EL (cell line): ENCODE measurements at places on chromosomes 4 and X.

- DNase-seq = no peak
Observed at GRCh38 chr4:8205241-8205707, 6.2 kb downstream of the SH3TC1 start.

GRCh38 chr4:72255269-72255668 is 223.5 kb downstream of the NPFFR2 start:
- no peak for DNase-seq

GRCh38 chr4:55001538-55001937 is 123.9 kb downstream of the KDR start:
- no peak for DNase-seq

GRCh38 chr4:2462992-2463762 is 5.7 kb upstream of the RNF4 start:
- DNase-seq = no peak

DNA sequence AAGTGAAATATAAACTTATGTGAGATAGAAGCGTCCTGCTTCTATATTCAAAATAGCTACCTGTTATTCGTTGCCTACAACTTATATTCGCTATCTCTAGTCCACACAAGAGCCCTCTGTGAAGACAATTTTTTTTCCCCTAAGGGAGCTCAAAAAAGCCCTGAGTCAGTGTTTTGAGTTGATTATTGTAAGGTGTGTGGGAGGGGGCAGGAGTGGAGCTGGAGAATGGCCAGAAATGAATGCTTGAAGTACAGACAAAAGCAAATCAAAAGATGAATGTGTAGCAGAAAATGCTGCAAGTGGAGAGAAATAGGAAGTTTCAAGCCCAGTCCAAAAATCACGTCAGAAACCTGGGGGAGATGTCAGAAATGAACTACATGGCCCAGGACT is 655.0 kb upstream of the LCORL start:
- DNase-seq = no peak

DNA sequence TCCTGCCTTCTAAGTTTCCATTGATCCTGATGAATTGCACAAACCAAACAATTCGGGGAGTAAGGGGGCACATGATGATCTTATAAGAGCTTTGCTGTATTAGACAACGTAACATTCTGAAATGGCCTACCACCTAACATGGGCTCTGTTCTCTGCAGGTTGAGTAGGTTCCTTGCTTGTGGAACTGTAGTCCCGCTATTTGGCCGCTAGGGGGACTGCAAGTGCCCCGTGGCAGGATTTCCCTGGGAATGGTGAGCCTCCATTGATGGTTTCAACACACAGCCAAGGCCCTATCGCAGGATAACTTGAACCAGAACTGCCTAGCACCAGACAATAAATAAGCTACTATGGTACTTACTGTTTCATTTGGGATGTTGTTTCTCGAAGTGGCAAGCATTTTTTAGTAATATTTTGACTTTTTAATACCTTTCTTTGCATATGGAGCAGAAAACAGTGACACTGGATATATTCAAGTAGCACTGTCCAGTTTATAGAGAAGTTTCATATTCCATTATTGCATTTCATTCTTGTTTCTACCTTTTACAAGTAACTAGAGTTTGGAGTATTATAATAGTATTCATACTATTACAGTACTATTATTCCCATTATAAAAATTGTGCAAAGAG is 11.9 kb downstream of the AR start:
- DNase-seq = peak; percentile 48

- DNase-seq = no peak
Observed at GRCh38 chrX:117641913-117642656, 474.5 kb downstream of the KLHL13 start.

GRCh38 chr4:183435803-183436202 is 8.6 kb upstream of the CDKN2AIP start:
- DNase-seq = no peak

GRCh38 chr4:81436941-81437574 is 34.6 kb downstream of the RASGEF1B start:
- DNase-seq = no peak

DNA sequence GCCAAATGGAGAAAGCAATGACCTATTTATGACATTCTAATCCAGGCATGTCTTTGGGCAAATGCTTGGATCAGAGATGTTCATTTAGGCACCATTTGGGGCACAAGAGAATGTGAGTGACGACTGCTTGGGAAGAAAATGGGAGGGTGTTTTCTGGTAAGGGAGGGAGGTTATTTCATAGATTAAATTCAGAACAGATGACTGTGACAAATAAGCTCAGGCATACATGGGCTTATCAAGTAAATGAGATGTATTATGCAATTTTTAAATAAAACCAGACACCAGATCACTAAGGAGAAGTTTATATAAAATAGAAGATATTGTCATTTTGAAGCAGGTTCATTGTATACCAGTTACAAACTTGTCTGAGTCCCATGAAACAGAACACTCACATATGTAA is 71.4 kb upstream of the UGT8 start:
- DNase-seq = no peak

- no peak for DNase-seq
Observed at GRCh38 chrX:14062524-14062923, 32.8 kb upstream of the GEMIN8 start.

- peak; percentile 88 for DNase-seq
Observed at GRCh38 chr4:149781150-149781549, 34.5 kb downstream of the IQCM start.

GRCh38 chr4:184860018-184860779 is 34.4 kb upstream of the ACSL1 start:
- no peak for DNase-seq

GRCh38 chrX:109190542-109190941 is 291.3 kb downstream of the GUCY2F start:
- no peak for DNase-seq

DNA sequence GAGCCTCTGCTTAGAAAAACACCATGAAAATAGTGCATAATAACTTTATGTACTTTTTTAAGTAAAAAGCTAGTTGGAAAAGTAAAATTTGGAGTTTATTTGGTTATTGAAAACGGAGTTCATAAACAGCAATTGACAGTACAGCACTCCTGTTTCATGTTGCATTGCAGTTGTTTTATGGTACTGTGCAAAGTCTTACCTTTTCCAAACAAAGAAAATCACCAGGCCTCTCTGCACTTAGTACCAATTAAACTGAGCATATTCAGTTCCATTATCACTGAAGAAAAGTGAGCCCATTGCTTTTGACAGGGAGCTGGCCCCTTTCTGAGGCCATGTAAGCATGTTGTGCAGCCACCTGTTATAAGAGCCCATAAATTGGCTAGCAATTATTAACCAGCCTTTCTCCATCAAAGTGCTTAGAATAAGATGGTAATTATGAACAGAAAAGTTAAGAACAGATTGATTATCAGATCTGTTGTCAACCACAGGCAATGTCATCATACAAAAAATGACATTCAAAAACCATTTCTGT is 376.6 kb upstream of the EMCN start:
- no peak for DNase-seq

DNA sequence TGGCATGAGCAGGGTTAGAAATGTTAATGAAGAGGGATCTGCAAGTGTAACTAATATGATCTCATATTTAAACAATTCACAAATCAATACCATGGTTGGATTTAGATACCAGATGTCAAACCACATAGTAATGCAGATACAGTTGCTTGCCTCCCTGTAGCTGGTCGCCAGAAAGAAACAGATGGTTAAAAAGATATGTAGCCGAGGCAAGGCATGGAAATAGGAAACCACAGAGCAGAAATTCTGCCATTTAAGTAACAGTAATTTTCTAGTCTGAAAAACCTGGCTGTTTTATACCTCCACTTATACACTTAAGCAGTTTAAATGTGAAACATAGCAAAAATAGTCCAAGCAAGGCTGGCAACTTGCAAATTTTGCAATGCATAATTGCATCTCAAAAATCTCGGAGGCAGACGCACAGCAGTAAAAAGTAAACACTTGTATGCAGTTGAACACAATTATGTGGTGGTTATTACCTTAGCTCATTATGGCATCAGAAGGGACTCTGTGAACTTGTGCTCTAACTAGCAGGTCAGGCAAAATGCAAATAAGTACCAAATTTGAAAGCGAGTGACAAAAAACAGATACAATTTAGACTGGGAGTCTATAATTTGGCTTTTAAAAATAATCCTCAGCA is 126.8 kb downstream of the NAA11 start:
- DNase-seq = no peak

- no peak for DNase-seq
Observed at GRCh38 chrX:55451626-55451989, 319 bp upstream of the MAGEH1 start.

GRCh38 chr4:122041312-122041711 is 89.5 kb upstream of the TRPC3 start:
- no peak for DNase-seq

DNA sequence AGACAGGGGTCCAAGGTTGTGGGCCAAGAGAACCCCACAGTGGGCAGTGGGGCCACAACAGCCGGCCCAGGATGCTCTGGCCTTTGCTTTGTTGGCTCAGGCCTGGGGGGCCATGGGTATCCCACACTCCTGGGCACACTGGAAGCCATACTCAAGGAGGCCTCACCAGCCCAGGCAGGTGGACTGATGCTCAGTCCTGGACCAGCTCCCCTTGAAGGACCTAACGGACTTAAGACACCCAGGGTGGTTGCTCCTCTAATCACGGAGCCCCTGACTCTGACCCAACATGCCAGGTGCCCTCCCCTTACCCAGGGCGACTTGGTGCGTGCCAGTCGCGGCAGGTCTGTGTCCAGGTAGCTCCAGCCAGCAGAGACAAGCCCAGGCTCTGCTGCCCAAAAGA is 50.8 kb downstream of the ZFYVE28 start:
- DNase-seq = no peak

- no peak for DNase-seq
Observed at GRCh38 chr4:120821977-120822376, 100.5 kb downstream of the PRDM5 start.

- no peak for DNase-seq
Observed at GRCh38 chr4:179447308-179447707, 2005.1 kb upstream of the AGA start.

GRCh38 chr4:45370408-45370807 is 644.1 kb upstream of the GNPDA2 start:
- DNase-seq = no peak

DNA sequence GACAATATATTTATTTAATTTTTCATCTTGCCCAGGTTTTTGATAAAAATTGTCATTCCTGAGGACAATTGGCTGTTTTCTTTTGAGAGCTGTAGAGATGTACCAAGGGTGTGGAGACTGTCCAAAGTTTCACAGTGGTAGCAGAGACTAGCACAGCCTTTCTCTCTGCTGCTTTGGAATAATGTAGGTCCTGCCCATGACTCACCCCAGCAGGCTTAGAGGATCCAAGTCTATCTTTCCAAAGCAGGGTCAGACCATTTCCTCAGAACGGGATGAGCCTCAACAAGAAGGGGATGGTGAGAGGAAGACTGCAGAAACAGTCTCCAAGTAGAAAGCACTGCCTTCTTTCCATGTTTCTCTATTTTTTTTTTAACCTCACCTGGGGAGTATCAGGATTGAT is 131.5 kb upstream of the RPL34 start:
- peak; percentile 23 for DNase-seq
